ENCODE measurements at places on chromosomes 6 and 20. TPM values are rescaled to one million over a fixed set of nuclear protein-coding genes. Genes with fewer than 3 reads are reported as not detected.

Gene MAPK13
- 6.6 TPM for total RNA-seq

Gene MED23
- total RNA-seq = 35.7 TPM

DNA sequence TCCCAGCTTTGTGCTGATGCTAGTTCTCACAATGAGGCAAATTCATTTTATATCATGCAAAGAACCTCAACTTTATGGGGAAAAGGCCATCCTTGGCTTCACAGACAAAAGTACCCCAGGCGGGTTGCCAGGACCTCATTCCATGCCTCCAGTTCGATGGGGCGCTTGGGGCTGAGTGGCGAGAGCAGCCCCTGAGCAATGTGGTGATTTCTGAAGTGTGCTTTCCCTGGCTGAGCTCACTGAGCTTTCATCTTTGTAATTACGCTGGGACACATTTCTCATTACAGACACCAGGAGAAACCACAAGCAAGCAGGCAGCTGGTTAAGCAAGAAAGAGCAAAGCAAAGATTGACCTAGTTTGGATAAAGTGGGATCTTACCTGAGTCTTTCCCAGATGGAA is 301.5 kb upstream of the CDH4 start:
- no peak for DNase-seq

- DNase-seq = peak; percentile 58
Measured at GRCh38 chr20:19692685-19693119, 65.4 kb upstream of the RIN2 start.

DNA sequence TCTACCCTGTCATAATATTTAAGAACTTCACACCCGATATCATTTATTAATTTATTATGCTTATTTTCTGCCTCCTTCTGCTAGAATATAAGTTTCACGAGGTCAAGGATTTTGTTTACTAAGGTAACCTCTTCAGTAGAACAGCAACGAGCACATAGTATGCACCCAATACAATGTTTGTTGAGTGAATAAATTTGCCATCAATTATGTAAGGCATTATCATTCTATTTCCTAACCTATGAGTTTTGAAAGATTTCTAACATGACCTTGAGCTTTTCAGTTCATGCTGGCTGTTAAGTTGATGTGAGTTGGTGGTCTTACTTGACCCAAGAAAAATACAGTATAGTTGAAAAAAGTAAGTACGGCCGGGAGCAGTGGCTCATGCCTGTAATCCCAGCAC is 125.9 kb upstream of the LOC128125822 start:
- DNase-seq = no peak

Gene AVP
- total RNA-seq = not detected

Gene PSORS1C1
- total RNA-seq = 0.22 TPM

GRCh38 chr6:71190809-71191208 is 97.8 kb upstream of the OGFRL1 start:
- peak; percentile 74 for DNase-seq

- no peak for DNase-seq
Measured at GRCh38 chr6:8435845-8436168, 462 bp upstream of the SLC35B3 start.

DNA sequence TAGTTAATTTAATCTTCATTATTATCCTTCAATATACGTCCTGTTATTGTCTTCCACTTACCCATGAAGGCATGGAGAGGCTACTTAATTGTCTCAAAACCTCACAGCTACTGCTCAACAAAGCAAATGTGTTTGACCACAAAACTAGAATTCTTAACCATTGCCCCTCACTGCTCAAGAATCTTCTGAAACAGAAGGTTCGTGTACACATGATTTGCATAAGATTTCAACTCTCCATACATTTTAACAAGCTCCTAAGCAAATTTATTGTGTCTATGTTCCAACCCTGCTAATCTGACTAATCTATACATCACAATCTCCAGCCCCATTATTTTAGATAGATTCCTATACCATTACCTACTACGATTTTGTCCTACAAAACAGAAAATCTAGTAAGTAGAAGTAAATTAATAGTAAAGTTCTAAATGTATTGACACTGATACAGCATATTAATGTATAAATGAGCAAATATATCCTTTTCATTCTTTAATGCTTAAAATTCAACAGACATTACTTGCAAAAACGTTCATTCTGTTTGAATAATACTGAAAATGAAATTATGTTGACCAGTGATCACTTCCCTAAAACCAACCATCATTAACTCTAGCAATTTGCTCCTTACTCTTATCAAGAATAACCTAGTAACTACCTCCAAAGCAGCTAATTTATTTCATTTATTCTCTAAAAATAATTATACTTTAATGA is 89.7 kb upstream of the RNF217 start:
- no peak for DNase-seq

DNA sequence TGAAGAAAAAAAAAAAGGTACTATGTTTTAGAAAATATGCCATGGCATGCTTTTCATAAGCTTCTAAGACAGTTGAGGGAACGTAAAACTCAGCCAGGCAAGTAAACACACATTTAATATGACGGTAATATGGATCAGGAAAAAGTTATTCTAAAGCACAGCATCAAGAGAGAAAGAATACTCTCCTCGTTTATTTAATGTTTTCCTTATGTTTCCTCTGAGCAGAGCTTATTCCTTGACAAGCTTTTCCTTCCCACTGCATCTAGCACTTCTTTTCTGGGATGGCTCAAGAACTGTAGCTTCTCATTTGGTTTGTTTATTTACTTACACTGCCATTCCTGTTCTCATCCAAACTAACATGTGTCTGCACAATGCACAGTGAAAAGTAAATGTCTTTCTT is 2.7 kb upstream of the RSPO3 start:
- DNase-seq = no peak

Gene SMPDL3A
- total RNA-seq = 13.4 TPM

GRCh38 chr20:50655311-50655880 is 35.9 kb downstream of the RIPOR3 start:
- peak; percentile 92 for DNase-seq

Gene SLC35F1
- not detected for total RNA-seq

Measured in GM23248 (cell line).